ENCODE measurements at places on chromosomes 3 and 15. TPM values are rescaled to one million over a fixed set of nuclear protein-coding genes. Genes with fewer than 3 reads are reported as not detected.

DNA sequence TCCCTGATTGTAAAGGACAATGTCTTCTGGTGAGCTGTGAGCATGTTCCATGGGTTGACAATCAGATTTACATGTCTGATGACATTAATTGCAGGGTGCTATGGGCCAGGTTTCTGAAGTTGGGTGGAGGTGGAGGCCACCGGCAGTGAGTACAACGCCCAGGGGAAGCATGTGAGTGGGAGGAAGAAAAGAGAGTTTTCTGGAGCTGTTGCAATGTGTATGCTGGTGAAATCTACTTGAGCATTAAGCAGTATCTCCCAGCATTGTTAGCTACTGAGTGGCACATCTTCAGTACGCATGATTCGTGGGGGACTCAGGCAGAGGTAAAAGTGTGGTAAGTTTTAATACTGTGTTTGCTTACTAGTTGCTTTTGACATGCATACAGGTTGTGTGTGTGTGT, 26.6 kb downstream of the TMEM45A start:
- peaks cover 4% of the 10 kb centered on the region for H3K27me3 ChIP-seq
- no peaks in the 10 kb centered on the region for H3K36me3 ChIP-seq
- no peak for DNase-seq
- no peak overlapping the region for H3K27ac ChIP-seq
- H3K4me1 ChIP-seq: no peaks in the 10 kb centered on the region
- H3K4me3 ChIP-seq: no peak overlapping the region

- no peaks in the 10 kb centered on the region for H3K4me1 ChIP-seq
- H3K27ac ChIP-seq: peak overlapping the region; percentile 79
- no peak for DNase-seq
Observed at GRCh38 chr15:59657635-59658125, 365 bp upstream of the GTF2A2 start.

DNA sequence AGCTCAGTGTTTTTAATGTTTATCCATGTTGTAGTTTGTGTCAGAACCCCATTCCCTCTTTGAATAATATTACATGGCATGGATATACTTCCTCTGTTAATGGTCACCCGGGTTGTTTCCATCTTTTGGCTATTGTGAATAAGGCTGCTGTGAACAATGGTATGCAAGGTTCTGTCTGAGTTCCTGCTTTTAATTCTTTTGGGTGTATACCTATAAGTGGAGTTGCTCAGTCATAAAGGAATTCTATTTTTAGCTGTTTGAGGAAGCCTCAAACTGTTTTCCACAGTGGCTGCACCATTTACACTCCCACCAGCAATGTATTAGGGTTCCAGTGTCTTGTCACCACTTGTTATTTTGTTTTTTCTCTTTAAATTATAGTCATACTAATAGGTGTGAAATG, 99.6 kb downstream of the SLC25A26 start:
- H3K4me3 ChIP-seq: no peak overlapping the region
- peaks cover 7% of the 10 kb centered on the region for H3K36me3 ChIP-seq
- DNase-seq: no peak

DNA sequence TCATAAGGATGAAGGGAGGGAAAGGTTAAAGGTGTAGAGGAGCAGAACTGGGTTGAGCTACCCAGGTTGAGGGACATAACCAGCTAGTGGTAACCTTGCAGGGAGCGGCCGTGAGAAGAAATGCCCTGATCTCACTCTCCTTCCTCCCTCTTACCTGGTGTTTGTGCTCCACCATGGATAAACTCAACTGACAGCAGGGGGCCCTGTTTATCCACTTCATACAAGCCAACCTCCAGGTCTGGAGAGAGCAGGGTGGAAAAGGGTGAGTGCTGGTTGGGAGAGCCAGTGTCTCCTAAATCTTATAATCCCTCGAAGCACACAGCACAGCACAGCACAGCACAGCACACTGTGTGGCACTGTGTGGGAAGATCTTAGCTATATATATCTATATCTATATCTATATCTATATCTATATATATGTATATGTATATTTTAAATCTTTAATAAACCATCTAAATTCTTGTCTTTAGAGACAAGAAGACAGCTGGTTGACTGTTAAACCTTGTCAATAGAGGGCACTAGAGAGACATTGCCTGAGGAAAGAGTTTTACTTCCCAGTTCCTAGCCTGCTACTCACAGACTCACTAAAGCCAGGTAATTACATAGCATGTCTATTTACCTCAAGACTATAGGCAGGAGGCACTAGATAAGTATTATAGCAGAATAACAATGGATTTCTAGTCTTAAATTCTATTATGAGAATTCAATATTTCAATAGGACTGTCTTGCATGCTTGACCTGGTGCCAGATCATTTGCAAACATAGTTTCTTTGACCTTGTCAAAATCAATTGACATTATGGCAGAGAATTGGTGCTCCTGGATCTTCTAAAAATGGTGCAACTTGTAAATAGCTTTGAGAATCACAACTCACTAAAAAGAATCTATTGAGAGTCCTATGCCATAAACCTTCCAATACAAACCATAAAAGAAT, 21.7 kb upstream of the FMN1 start:
- H3K27ac ChIP-seq: no peak overlapping the region
- H3K4me1 ChIP-seq: no peaks in the 10 kb centered on the region
- no peak for DNase-seq
- H3K4me3 ChIP-seq: no peak overlapping the region

DNA sequence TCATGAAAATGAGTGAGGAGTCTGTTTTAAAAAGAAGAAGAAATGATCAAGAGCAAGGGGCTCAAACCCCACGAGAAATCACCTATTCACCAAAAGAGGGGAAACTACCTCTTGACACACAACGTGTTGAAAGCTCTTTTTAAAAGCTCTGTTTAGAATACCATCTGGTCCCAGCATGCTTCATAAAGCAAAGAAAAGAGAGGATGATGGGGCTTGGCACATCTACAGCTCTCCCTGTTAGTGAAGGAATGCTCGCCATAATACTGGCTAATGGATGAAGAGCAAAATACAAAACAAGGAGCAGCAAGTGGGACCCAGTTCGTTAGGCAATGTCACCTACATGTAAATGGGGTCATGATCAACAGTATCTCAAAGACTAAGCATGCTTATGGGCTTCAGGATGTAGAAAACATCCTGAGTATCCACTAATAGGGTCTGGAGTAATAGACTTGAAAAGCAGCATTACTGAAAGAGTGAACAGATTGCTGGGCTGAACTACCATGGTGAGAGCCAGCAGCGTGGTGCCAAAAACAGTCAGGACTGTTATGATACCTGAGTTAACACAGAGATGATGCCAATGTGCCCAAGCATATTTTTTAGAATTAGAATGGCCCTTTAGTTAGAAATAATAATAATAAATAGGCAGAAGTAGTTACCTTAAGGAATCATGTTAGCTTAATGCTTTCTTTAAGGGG, 159.7 kb upstream of the POU1F1 start:
- DNase-seq: no peak
- no peaks in the 10 kb centered on the region for H3K27me3 ChIP-seq
- no peaks in the 10 kb centered on the region for H3K4me1 ChIP-seq
- H3K36me3 ChIP-seq: no peaks in the 10 kb centered on the region
- no peak overlapping the region for H3K27ac ChIP-seq
- H3K4me3 ChIP-seq: no peak overlapping the region

IVD gene
- total RNA-seq: 59.6 TPM

GRCh38 chr3:172161133-172161789, 121.9 kb downstream of the FNDC3B start:
- H3K4me1 ChIP-seq: peaks cover 5% of the 10 kb centered on the region
- DNase-seq: no peak
- H3K27me3 ChIP-seq: peaks cover 2% of the 10 kb centered on the region
- H3K4me3 ChIP-seq: no peak overlapping the region
- H3K27ac ChIP-seq: no peak overlapping the region

Data from activated T-helper 1 cell treated with anti-CD3 and anti-CD28 coated beads, Interleukin-12 subunit alpha, Interleukin-12 subunit beta, Interleukin-2, Interleukin-4 antibody, amounts not matched to agents 30 ng/mL and 10 ng/mL and 1 ng/mL, durations not matched to agents 14 hours and 24 hours and 36 hours (primary cell).